Inflammatory macrophage treated with lipopolysaccharide for 1 hour (primary cell): ENCODE measurements at places on chromosomes 16 and 17.

- DNase-seq: no peak
These were observed 46.3 kb downstream of the RMI2 start for GRCh38 chr16:11391576-11391975.

GRCh38 chr17:70295329-70295728 lies 126.0 kb downstream of the KCNJ2 start:
- peak; percentile 91 for DNase-seq

GRCh38 chr17:82058230-82058854 lies 6.6 kb downstream of the GPS1 start:
- no peak for DNase-seq

DNA sequence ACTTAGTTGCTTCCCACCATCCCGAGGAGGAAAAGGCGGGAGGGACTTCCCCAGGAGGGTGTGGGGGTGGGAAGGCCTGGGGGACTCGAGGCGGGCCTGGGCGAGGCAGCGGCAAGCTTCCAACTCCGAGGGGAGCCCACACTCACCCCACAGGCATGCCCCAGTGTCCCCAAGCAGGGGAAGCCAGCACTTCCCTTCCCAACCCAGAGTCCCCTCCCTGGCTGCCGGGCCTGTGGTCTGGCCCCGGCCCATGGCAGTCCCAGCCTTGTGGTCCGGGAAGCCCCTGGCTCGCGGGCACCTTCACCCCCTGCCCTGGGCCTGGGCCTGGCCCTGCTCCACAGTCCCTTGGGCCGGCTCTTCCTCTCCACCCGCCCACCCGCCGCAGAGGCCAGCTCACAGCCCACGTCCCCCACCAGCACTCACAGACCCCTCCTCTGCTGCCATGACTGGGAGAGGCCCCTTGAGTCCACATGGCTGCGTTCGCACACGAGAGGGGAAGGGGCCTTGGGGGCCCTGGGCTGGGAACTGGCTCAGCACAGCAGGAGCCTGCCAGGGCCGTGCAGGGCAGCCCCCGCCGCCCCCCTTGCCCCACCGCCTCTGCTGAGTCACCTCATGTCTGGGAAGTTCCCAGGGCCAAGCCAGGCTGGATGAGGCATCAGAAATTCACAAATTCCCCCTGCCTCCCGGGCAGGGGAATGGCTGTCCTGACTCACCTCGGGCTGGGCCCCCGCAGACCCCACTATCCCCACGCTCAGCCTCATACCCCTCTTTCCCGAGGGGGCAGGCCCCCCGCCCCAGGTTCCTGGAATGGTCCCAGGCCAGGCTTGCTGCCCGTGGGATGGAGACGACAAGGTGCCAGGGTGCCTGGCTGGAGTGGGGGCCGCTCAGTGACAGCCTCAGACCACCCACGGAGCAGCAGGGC lies 27.8 kb downstream of the BAHCC1 start:
- peak; percentile 86 for DNase-seq

- peak; percentile 81 for DNase-seq
These were observed 73.6 kb downstream of the USP32 start for GRCh38 chr17:60318326-60318725.

GRCh38 chr17:55420067-55420775 lies 1.4 kb downstream of the MMD start:
- DNase-seq: peak; percentile 67

- DNase-seq: no peak
These were observed 35.3 kb downstream of the NTN1 start for GRCh38 chr17:9056566-9056965.

- DNase-seq: no peak
These were observed 11.6 kb downstream of the LRRC3C start for GRCh38 chr17:39939106-39939505.

DNA sequence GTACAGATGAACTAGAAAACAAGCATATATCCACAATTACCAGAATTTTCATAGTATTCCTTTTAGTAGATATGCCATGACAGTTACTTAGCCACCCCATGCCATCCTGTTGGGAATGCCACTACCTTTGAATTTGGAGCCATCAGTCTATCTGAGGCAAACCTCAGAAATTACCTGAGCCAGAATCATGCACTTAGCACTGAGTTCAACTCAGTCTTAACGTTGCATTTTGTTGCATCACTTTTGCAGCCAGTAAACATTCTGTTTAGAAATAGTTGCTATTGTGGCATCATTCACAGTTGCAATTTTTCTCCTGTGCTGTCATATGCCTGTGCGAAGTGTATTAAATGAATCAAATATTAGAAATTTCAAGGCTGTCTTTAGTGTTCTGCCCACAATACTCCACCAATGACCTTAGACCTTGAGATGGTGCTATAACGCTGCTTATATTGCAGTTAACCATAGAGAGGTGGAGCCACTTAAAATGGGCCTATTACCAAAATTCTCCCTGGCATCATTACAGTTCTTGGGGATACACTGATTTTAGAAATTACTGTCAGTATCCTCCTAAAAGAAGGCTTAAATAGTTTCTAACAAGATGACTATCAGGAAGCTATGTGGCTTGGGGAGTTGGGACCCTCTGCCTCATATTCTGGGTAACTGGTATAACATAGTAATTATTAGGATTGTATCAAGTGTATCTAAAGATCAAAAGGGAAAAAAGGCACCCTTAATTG lies 11.1 kb downstream of the PTRH2 start:
- no peak for DNase-seq

GRCh38 chr16:11325404-11326083 lies 19.7 kb upstream of the RMI2 start:
- peak; percentile 26 for DNase-seq

GRCh38 chr17:73211745-73212144 lies 18.9 kb downstream of the COG1 start:
- no peak for DNase-seq

GRCh38 chr17:50550661-50551432 lies 3.9 kb downstream of the SPATA20 start:
- DNase-seq: peak; percentile 68
